NCI-H2081 (cell line): ENCODE measurements at places on chromosomes 4 and X.

DNA sequence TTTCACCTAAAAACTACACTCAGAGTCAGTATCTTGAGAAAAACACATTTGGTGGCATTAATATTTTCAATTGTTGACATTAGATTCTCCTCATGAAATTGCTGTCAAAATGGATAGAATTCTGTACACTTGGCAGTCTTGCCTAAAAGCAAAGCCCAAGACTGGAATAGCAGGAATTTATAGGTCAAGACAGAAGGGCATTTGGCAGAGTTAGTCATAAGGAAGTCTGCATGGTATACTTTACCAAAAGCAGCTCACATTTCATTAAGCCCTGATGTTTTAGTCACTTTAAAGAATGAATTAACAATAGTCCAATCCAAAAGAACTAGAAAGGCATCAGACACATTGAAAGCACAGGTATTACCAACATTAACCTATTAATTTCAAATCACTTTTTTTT is 7.1 kb downstream of the CCDC160 start:
- no peak for DNase-seq

- no peak for DNase-seq
These were observed 64.6 kb downstream of the CNKSR2 start for GRCh38 chrX:21438792-21439191.

DNA sequence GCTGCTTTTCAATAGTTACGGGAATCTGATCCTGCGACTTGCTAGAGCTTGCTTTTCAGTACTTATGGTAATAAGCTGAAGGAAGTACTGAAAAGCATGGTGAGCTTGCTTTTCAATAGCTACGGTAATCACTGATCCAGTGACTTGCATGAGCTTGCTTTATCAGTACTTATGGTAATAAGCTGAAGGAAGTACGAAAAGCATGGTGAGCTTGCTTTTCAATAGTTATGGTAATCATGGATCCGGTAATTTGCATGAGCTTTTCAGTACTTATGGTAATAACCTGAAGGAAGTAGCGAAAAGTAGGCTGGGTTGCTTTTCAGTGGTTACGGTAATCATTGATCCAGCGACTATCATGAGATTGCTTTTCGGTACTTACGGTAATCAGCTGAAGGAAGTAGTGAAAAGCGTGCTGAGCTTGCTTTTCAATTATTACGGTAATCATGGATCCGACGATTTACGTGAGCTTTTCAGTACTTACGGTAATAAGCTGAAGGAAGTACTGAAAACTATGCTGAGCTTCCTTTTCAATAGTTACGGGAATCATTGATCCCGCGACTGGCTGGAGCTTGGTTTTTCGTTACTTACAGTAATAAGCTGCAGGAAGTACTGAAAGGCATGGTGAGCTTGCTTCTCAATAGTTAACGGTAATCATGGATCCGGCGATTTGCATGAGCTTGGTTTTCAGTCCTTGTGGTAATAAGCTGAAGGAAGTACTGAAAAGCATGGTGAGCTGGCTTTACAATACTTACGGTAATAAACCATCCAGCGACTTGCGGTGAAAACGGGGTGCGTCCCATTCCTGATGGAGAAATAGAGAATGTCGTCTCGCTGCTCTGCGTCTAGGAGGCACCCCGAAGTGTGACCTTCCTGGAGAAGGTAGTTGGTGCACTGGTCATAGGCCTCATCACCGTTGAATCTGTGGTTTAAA is 6.5 kb downstream of the CRLF2 start:
- no peak for DNase-seq

DNA sequence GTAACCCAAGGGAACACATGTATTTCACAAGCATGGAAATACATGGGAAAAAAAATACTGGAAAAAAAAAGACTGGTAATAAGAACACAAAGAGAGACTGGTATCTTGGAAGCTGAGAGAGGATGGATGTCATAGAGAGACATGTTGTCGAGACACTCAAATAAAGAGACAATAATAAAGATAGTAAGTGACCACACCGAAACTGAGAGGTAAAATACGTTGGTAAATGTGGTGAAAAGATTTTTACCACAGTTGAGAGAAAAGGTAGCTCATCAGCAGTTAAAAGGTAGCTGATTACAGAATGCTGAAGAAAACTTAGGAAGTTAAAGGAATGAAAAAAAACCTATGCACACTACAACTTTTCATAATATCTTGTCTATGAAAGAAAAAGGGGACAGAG is 81.1 kb downstream of the ARAP2 start:
- no peak for DNase-seq

GRCh38 chrX:150365990-150366911 is 3.1 kb downstream of the MAMLD1 start:
- no peak for DNase-seq

DNA sequence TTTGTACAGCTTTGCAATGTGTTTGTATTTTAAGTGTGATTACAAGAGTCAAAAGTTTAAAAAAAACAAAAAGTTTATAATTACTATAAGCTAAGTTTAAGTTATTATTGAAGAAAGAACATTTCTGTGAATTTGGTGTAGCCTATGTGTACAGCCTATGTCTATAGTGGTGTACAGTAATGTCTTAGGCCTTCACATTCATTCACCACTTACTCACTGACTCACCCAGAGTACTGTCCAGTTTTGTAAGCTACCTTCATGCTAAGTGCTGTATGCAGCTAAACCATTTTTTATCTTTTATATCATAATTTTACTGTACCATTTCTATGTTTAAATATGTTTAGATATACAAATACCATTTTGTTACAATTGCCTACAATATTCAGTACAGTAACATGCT is 182.3 kb downstream of the RPA4 start:
- no peak for DNase-seq

GRCh38 chrX:20498851-20499635 is 232.3 kb upstream of the RPS6KA3 start:
- DNase-seq = no peak

- no peak for DNase-seq
These were observed 449.1 kb downstream of the FAM133A start for GRCh38 chrX:94123062-94123461.

- DNase-seq = no peak
These were observed 96.5 kb upstream of the PUDP start for GRCh38 chrX:7244405-7244804.

- no peak for DNase-seq
These were observed 62.6 kb downstream of the DGKK start for GRCh38 chrX:50407976-50408375.

- peak; percentile 62 for DNase-seq
These were observed 8.9 kb upstream of the NAP1L5 start for GRCh38 chr4:88706574-88706973.

- DNase-seq = no peak
These were observed 1.3 kb upstream of the DGKQ start for GRCh38 chr4:974668-975067.

DNA sequence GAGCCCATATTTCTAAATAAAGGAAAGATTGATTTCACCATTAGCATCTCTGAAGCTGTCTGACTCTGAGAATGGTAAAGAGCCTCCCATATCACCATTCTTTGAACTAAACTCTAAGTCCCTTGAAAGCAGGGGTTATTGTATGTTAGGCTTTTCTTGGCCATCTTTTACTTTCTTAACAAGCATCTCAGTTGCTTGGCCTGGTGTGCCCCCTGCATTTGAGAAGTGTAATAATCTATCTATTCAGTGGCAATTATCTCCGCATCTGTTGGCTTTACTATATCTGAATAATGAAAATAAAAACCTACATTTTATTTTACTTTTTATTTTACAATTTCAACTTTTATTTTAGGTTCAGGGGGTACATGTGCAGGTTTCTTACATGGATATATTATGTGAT is 128.3 kb upstream of the ARMCX2 start:
- no peak for DNase-seq

- DNase-seq = peak; percentile 4
These were observed at the start of gene TNIP3 for GRCh38 chr4:121164291-121164690. Gene TNIP3, minus strand, starts transcription at chr4:121164321. Its CDS starts 196 bp downstream, at chr4:121164125.

GRCh38 chr4:30116401-30116800 is 603.8 kb upstream of the PCDH7 start:
- no peak for DNase-seq

DNA sequence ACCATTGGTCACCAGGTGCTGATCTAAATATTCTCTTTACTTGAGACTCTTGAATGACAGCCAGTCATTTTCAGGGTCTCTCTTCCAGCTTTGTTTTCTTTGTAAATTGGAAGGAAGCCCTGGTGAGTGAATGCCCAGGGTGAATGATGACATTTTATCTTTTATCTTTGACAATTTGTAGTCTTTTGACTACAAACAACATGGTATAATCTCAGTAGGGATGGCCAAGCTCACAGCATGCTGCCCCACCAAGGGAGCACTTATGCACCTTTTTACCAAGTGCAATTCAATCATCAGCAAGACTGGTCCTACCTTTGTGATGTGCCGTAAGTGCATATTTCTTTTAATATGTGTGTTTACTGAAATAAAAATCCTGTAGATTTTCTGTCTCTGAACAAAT is 5.7 kb downstream of the AFM start:
- DNase-seq = peak; percentile 72

DNA sequence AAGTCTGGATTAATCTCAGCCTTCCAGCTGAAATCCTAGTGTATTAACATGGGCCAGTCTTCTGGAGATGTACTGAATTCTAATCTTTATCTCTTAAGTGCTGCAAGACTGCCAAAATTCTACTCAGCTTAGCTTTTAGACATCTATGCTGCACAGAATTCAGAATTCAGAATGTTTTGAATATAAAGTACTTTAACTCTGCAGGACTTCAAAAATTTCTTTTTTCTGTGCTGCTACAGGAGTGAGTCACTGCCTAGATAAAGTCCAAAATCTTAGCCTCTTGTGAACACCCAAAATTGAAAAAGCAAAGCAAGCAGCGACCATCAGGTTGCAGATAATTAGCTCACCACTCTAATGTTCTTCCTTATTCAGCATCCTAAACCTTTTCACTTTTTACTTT is 1092.6 kb upstream of the PCDH10 start:
- no peak for DNase-seq

- DNase-seq = peak; percentile 79
These were observed 561 bp upstream of the N4BP2 start for GRCh38 chr4:40055863-40056715.

DNA sequence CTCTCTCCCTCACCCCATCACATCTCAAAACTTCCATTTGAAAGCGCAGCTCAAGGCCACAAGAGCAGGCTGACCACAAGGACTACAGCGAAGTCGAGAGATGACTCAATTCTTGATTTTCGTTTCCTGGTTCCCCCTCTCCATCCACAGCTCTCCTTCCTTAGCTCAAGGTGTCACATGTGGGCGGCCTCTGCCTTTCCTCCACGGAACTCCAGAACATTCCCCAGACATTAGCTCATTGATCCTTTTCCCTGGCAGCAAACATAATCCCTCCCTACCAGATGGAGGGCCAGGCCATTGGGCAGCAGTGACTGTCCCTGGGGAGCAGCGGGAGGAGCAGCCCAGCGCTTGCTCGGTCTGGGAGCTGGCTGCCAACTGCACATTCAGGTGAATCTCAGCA is 56.3 kb downstream of the CCDC149 start:
- DNase-seq = no peak

DNA sequence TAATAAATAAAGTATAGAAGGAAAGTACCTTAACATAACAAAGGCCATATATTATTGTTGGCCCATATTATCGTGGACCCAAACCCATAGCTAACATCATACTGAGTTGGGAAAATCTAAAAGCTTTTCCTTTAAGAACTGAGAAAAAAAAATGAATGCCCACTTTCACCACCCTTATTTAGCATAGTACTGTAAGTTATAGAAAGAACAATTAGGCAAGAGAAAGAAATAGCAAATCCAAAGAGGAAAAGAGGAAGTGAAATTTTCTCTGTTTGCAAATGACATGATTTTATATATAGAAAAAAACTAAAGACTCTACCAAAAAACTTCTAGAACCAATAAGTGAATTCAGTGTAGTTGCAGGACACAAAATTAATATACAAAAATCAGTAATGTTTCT is 1854.6 kb downstream of the PCDH7 start:
- DNase-seq = no peak
